Right ventricle myocardium superior (tissue), 1 donor: ENCODE measurements at places on chromosomes 16 and 17. TPM values are rescaled to one million over a fixed set of nuclear protein-coding genes. Genes with fewer than 3 reads are reported as not detected.

SENP3 gene
- total RNA-seq: 30.8 TPM

DHRS11 gene
- 13.9 TPM for total RNA-seq

FADS6 gene
- not detected for total RNA-seq

GRCh38 chr17:67139289-67139688 is 94.9 kb downstream of the CACNG1 start:
- no peak for DNase-seq

DNA sequence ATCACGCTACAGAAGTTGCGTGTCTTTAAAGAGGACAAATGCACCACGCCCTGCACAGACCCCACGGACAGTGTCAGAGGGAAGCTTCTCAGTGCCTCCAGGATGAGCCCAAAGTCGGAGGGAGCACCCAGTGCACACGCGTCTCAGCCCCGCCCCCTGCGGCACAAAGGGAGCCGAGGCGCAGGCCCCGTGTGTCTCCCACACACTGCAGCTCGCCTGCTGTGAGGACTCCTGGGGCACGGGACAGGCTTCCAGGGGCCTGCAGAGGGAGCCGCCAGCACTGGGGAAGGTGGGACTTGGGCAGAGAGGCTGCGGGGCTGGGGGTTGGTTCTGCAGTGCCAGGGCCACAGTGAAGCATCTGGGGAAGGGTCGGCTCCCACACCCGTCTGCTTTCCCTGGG is 77.4 kb downstream of the LMF1 start:
- no peak for DNase-seq

GPR179 gene
- total RNA-seq: 0.16 TPM
